Activated CD8-positive, alpha-beta memory T cell treated with anti-CD3 and anti-CD28 coated beads for 48 hours (primary cell): ENCODE measurements at places on chromosomes 11 and 22.

DNA sequence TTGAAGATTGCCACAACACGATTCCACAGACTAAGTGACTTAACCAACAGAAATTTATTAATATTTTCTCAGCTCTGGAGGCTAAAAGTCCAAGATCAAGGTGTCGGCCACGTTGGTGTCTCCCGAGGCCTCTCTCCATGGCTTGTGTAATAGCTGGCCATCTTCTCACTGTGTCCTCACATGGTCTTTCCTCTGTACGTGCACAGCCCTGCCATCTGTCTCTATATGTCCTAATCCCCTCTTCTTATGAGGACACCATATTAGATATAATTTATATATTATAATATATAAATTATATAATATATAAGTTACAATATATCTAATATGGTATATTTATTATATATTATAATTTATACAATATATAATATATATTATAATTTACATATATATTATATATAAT is 25.1 kb upstream of the SCGB1A1 start:
- DNase-seq, result no peak

- no peak for DNase-seq
These were observed 38.6 kb downstream of the IGF2 start for GRCh38 chr11:2100361-2101170.

- no peak for DNase-seq
These were observed 16.2 kb upstream of the SHANK3 start for GRCh38 chr22:50656122-50657070.

DNA sequence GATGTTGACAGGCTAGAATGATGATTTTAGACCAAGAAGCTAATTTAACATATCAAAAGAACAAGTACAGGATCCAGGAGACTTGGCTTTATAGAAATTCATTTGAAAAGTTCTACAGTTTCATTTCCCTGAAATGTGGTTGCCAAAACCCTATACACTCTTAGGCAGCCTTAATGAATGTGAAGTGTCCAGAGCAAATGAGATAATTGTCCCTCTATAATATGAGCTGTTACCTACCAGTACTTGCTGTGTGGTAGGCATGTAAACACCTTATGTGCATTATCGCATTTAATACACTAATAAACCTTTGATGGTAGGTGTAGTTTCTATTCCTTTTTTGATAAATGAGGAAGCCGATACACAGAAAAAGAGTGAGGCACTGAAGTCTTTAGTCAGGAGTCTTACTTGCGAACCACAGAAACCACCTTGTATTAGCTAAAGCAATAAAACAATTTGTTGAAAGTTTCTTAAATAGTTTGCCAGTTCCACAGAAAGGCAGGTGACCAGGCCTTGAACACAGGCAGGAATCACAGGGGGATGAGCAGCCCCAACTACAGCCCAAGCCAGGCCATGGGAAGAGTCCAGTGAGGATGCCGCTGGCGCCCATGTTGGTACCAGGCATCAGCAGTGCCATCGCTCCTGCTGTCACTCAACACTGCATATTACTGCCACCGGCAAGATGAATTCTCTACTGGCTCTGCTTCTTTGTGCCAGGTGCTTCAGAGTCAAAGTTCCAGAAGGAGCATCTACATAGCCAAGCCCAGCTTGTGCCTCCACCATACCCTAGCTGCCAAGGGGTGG is 81.7 kb downstream of the SWAP70 start:
- DNase-seq, result no peak

- no peak for DNase-seq
These were observed 21.5 kb upstream of the PVALB start for GRCh38 chr22:36838119-36839030.

DNA sequence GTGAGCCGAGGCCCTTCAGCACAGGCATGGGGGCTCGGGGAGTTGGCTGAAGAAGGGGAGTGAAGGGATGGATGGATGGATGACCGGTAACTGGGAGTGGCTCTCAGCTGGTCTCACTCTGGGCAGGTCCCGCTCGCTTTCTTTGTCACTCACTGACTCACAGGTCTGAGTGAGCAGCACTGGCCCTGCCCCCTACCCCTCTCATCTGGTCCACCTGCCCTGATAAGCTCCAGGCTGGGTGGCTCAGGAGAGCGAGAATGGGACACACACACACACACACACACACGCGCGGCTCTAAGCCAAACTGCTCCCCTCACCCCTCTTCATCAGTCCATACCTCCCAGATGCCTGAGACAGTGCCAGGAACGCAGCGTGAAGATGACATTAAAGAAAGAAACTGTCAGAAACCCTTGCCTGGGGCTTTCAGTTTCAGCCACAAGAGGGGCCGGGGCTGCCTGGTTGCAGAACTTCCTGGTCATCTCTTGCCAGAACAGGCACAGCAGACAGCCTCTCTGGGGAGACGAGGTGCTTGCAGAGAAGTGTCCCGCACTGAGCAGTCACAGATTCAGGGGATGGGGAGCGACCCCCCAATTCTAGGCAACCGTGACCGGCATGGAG is 16.5 kb upstream of the SHISAL1 start:
- peak; percentile 34 for DNase-seq

DNA sequence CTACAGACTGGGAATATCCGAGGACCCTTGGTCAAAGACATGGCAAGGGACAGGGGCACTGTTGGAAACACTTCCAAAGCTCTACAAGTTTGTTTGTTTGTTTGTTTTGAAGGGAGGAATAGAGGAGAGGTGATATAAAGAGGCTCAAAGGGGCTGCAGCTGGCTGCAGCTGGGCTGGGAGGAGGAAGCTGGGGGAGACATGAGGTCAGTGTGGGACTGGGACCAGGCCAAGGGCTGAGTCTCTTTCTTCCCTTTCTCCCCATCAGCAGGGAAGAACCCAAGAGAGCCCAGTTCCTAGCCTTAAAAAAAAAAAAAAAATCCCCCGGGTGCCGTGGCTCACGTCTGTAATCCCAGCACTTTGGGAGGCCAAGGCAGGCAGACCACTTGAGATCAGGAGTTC is 5.0 kb downstream of the RHOG start:
- DNase-seq, result no peak

- no peak for DNase-seq
These were observed 41.1 kb downstream of the BMAL1 start for GRCh38 chr11:13318498-13319295.

- DNase-seq, result no peak
These were observed 344.3 kb downstream of the BRD1 start for GRCh38 chr22:49483281-49483870.

GRCh38 chr11:119493712-119494111 is 70.7 kb upstream of the THY1 start:
- no peak for DNase-seq

DNA sequence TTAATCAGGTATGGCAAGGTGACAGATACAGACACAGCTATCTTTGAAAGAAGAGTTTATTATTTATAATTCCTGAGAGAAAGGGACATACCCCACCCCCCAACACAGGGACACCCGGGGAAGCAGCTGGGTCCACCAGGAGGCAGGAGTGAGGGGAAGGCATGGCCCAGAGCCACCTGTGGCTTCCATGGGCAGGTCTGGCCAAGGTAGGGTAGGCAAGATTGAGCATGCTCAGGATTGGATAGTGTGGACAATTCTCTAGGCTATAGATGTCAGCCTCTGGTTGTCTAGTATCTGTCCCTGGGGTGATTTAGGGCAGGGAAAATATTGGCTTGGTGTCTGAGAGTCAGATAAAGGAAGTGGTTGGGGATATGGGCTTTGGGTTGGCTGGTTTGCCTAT is 27.5 kb upstream of the SMIM35 start:
- no peak for DNase-seq

- DNase-seq, result no peak
These were observed 17.6 kb upstream of the CD81 start for GRCh38 chr11:2359557-2359956.

DNA sequence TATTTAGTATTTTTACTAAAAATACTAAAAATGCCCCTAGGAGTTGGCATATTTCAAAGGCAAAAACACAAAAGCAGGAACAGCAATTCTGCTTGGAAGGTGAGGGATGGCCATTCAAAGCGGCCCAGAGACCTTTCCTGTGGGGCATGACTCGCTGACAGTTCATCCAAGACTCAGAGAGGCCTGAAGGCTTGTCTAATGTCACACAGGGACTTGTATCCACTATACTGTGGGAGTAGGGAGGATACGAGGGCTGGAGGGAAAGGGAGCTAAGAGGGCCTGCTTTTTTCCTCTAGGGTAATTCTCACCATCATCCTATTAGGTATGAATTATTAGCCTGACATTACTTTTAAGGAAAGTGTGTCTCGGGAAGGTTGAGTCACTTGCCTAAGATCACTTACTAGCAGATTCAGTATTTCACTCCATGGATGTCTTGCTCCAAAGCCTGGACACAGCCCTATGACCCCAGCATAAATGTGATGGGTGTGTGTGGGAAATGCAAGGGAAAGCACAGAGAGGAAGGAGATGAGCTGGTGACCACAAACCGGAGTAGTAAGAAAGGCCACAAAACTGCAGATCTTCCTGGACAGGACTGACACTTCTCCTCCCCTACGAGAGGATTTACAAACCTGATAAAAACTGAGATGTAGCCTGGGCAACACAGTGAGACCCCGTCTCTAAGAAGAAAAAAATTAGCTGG is 16.7 kb upstream of the UCP3 start:
- no peak for DNase-seq

DNA sequence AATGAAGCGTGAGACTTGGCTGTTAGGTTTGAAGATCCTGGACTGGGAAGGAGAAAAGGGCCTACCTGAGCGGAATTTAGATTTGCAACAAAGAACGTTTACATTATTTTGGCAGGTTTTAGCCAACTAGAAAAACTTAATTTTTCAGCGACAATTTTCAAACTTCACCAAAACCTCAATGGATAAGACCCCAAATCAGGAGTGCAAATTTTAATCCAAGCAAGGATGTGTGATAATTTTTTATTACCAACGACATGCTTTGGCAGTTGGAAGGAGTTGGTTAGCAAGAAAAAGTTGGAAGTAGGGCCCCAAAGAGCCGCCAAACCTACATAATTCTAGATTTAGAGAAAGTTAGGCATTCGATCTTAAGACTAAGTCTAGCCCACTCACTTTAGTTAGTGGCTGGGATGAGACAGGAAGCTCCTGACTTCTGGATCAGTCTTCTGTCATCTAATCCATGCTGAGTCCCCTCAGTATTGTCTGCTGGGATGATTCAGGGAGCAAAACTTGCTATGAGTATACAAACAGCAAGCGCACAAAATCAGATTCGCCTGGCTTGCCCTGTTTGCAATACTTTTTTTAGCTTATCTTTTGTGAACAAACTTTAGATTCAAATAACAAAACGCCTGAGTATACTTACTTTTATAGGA is 787 bp upstream of the RDX start:
- DNase-seq, result no peak

GRCh38 chr22:37749226-37749625 is 52.4 kb downstream of the TRIOBP start:
- DNase-seq, result no peak

- no peak for DNase-seq
These were observed 93.4 kb upstream of the BIRC3 start for GRCh38 chr11:102223859-102224258.

DNA sequence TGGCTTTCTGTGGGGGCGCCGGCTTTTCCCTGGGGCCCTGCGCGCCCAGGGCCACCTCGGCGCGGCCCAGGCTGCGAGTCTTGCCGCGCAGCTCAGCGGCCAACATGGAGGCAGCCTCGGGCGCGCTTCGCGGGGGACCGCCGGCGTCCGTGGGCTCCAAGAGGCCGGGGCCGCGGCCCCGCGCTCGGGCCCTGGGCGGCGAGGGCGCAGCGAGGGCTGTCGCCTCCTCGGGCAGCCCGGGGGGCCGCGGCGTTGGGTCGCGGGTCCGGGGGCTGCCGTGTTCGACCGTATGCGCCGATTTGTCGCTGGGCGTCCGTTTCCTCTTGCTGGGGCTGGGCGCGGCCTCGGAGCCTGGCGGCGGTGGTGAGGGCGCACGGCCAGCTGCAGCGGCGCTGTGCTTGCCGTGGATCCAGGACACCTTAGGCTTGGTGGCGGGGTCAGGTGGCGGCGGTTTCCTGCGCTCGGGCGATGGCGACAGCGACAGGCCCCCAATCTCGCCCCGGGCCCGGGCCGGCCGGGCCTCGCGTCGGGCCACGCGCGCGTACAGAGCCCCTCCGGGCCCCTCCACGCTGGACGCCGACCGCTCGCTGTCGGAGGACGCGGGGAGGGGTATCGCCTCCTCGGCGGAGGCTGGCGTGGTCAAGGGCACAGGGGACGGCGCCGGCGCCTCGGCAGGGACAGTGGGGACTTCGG is 11.9 kb downstream of the SCARF2 start:
- no peak for DNase-seq

DNA sequence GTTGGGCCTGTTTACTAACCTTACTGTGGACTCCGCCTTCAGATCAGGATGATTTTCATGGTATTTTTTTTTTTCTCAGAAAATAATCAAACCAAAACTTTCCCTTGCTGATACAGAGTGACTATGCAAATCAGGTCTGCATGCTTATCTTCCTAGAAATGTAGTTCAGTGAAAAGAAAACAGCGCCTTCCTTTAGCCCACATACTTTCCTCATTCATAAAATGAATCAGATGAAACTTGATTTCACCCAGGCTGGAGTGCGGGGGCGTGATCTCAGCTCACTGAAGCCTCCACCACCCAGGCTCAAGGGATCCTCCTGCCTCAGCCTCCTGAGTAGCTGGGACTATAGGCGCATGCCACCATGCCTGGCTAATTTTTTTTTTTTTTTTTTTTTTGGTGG is 26.0 kb downstream of the ZNRF3 start:
- peak; percentile 22 for DNase-seq

GRCh38 chr22:41229730-41230400 is 10.9 kb downstream of the CHADL start:
- no peak for DNase-seq
